ENCODE measurements at places on chromosomes 7 and 10. TPM values are rescaled to one million over a fixed set of nuclear protein-coding genes. Genes with fewer than 3 reads are reported as not detected.
A peak's percentile ranks its signal among the peaks of the same experiment; 100 is the strongest.

- no peaks in the 10 kb centered on the region for H3K27me3 ChIP-seq
- H3K4me1 ChIP-seq = peaks cover 6% of the 10 kb centered on the region
Measured at GRCh38 chr10:52128056-52128683, 185.9 kb upstream of the DKK1 start.

DNA sequence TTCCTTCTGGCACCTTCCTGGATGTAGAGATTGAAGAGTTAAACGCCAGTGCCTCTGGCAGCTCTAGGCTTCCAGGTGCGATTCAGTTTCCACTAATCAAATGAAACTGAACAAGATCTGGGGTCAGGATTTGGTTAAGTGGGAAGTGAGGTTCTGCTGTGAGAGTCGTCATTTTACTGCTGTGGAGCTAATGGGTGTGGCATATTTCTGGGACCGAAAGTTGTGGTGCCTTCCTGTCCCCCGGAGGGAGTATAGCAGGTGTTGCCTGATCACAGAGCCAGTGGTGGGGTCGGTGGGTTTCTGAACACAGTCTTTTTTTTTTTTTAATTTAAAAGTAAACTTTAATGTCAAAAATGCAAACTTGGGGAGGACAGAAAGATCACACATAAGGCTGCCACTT is 37.0 kb upstream of the JAKMIP3 start:
- DNase-seq = no peak
- peaks cover 40% of the 10 kb centered on the region for H3K27me3 ChIP-seq
- H3K4me1 ChIP-seq = no peaks in the 10 kb centered on the region
- no peaks in the 10 kb centered on the region for H3K36me3 ChIP-seq
- H3K4me3 ChIP-seq = no peak overlapping the region

DNA sequence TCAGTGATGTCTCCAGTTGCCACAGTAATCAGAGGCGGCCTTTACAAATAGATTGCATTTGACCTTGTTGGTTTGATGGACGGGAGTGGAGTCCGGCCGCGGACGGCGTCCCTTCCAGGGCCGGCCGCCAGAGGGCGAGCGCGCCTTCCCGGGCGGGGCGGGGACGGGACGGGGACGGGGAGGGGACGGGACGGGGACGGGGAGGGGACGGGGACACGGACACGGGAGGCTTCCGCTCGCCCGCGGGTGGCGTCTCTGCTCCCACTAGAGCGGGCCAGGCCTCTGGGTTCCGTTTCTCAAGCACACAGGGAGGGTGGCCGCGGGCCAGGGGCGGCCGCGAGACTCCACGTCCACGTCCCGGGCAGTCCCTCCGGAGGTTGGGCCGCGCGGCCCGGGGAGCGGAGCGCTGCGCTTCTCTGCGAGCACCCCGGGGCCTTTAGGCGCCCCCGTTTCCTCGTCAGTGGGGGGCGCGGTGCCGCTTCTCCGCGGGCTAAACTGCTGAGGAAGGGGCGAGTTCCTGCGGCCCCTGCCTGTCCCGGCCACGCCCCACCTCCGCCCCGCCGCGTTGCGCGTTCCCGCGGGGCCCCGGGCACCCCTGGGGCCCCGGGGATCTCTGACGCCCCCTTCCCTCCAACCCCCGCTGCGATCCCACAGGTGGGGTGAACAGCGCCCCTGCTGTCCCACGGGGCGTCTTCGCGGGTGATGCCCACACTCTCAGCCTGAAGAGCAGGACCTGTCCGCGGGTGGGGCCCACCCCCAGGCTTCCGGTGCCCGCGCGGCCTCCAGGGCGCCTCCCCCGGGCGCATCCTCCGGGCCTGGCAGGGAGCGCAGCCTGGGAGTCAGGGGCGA is 84.2 kb upstream of the MKI67 start:
- no peak overlapping the region for H3K27ac ChIP-seq
- peak; percentile 59 for DNase-seq
- no peaks in the 10 kb centered on the region for H3K36me3 ChIP-seq

- no peaks in the 10 kb centered on the region for H3K27me3 ChIP-seq
- H3K36me3 ChIP-seq = no peaks in the 10 kb centered on the region
- H3K4me1 ChIP-seq = peaks cover 5% of the 10 kb centered on the region
- DNase-seq = peak; percentile 86
- H3K27ac ChIP-seq = no peak overlapping the region
- no peak overlapping the region for H3K4me3 ChIP-seq
Measured at GRCh38 chr7:150876817-150877526, 24.7 kb downstream of the AOC1 start.

GRCh38 chr7:138880881-138881578 is 83.0 kb upstream of the ATP6V0A4 start:
- peaks cover 4% of the 10 kb centered on the region for H3K36me3 ChIP-seq
- no peak for DNase-seq
- no peak overlapping the region for H3K4me3 ChIP-seq
- no peak overlapping the region for H3K27ac ChIP-seq
- H3K27me3 ChIP-seq = no peaks in the 10 kb centered on the region

- no peaks in the 10 kb centered on the region for H3K27me3 ChIP-seq
- H3K4me3 ChIP-seq = no peak overlapping the region
- H3K27ac ChIP-seq = peak overlapping the region; percentile 1
- H3K4me1 ChIP-seq = peaks cover 13% of the 10 kb centered on the region
Measured at GRCh38 chr10:62763155-62763554, 41.4 kb upstream of the ADO start.

GRCh38 chr7:41954976-41955375 is 252.1 kb upstream of the INHBA start:
- no peak overlapping the region for H3K27ac ChIP-seq
- H3K4me1 ChIP-seq = peaks cover 12% of the 10 kb centered on the region
- no peaks in the 10 kb centered on the region for H3K27me3 ChIP-seq

DNA sequence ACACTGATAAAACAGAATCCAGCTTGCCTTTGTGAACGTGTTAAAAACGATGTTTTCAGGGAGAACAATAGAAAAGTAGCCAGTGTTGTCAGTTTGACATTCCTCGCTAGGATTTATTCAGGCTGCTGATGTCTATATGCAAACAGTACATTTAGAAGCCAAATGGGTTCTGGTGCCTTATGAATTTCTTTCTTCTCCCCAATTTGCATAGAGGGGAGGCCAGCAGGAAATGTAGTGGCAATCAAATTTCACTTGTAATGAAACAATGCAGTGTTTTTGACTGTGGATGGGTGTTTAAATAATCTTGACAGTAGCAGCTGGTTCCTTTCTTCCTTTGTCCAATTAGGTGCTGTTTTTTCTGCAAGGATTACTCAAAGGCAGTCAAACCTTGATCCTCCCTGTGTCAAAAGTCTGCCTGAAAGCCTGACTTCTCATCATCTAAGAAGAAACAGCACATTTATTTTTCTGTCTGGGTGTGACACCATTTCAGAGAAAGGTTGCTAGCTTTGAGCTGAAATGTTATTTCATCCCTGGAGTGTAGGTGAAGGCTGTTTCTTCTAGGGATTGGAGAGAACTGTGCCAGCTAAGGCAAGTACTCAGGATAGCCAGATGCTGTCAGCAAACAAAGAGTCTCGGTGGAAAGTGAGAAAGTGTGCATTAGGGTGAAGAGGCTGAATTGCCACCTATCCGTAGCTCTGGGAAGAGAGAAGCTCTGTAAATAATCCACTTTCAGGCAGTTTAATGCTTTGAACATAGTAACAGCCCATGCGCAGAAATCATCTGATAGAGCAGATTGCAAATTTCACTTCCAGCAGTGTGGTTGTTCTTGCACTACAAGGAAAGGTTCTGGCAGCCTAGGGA is 36.6 kb upstream of the ZNRF2 start:
- H3K4me1 ChIP-seq = peaks cover 39% of the 10 kb centered on the region
- no peaks in the 10 kb centered on the region for H3K36me3 ChIP-seq
- H3K27me3 ChIP-seq = no peaks in the 10 kb centered on the region
- no peak overlapping the region for H3K27ac ChIP-seq
- DNase-seq = no peak

DNA sequence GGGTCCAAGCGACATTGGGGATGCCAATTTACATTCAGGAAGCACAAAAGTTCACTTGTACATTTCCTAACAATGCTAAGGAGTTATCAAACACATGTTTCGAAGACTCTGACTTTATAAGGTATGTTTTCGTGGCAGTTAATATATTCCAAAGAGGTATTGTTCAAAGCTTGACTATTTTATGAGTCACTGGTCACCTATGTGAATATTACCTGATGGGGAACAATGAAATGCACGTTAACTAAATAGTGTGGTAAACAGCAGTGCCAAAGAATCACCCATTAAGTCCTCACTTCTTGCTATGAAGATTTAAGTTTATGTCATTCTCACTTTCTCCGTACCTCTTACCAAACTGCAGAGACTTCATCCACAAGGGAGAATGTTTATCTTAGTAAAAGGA is 550.2 kb downstream of the SORCS1 start:
- DNase-seq = no peak
- no peak overlapping the region for H3K27ac ChIP-seq
- H3K27me3 ChIP-seq = no peaks in the 10 kb centered on the region
- peaks cover 8% of the 10 kb centered on the region for H3K36me3 ChIP-seq
- H3K4me1 ChIP-seq = no peaks in the 10 kb centered on the region

DNA sequence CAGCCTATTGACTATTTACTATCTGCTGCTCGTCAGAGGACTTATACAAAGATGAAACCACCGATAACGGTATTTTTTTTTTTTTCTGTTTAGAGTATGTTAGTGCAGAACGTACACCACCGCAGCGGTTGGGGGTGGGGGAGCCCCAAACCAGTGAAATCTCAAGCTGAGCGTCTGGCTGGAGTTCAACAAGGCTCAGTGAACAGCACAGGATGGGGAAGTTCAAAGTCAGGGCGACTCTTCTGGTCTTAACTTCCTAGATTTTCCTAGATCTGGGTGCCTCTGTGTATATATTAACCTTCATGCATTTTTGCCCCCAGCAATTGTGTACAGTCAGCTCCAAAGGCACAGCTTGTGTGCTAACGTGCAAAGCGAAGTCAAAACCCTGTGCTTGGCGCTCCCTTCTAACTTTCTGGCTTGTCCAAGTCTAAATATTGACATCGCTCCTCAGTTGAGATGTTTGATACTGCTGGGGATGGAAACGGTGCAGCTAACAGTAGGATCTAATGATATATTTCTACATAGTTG is 1.1 kb downstream of the RHOBTB1 start:
- no peak overlapping the region for H3K27ac ChIP-seq
- peaks cover 5% of the 10 kb centered on the region for H3K4me1 ChIP-seq
- H3K36me3 ChIP-seq = no peaks in the 10 kb centered on the region

- no peaks in the 10 kb centered on the region for H3K27me3 ChIP-seq
- no peak overlapping the region for H3K4me3 ChIP-seq
- H3K4me1 ChIP-seq = peaks cover 40% of the 10 kb centered on the region
- peak overlapping the region; percentile 92 for H3K27ac ChIP-seq
- no peaks in the 10 kb centered on the region for H3K36me3 ChIP-seq
- no peak for DNase-seq
Measured at GRCh38 chr10:79409038-79409725, 36.2 kb downstream of the ZCCHC24 start.

DNA sequence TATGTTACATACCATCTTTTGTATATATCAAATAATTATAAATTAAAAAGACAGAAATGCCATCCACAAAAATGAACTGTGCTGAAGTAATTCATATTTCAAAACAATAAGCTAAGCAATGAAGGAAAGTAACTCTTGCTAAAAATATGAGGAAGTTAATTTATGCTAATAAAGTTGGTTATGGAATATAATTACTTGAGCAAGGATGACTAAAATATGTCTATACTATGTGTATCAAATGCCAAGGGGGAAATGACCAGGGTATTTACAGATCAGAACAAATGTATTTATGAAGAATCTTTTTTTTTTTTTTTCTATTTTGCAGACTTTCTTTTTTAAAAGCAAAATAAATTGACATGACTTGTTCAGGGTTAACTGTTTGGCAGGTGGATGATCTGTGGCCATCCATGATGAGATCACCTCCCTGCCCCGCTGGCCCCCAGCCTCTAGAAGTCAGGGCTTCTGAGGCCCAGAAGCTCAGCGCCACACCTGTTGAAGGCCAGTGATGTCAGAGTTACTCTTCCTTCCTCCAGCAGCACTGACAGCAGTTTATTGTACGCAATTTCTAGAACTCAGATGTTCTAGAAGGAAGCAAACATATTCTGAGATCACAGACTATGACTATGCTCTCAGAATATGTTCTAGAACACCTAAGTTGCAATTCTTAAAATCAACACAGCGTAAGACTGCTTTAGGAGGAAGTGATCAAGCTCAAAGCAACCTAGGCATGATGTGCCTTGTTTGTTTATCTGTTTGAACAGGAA is 196.1 kb upstream of the KLF14 start:
- H3K27ac ChIP-seq = no peak overlapping the region
- H3K27me3 ChIP-seq = no peaks in the 10 kb centered on the region
- H3K4me1 ChIP-seq = no peaks in the 10 kb centered on the region

GRCh38 chr7:22397981-22398380 is 41.0 kb upstream of the RAPGEF5 start:
- no peak overlapping the region for H3K27ac ChIP-seq
- no peaks in the 10 kb centered on the region for H3K27me3 ChIP-seq

GRCh38 chr10:50398381-50398780 is 147.1 kb upstream of the ASAH2 start:
- no peak overlapping the region for H3K27ac ChIP-seq
- H3K36me3 ChIP-seq = no peaks in the 10 kb centered on the region
- H3K4me1 ChIP-seq = peaks cover 9% of the 10 kb centered on the region
- H3K4me3 ChIP-seq = no peak overlapping the region
- H3K27me3 ChIP-seq = no peaks in the 10 kb centered on the region
- peak; percentile 83 for DNase-seq

GRCh38 chr7:111026806-111027205 is 64.1 kb upstream of the LRRN3 start:
- peaks cover 13% of the 10 kb centered on the region for H3K4me1 ChIP-seq
- H3K4me3 ChIP-seq = no peak overlapping the region
- no peak for DNase-seq
- H3K27me3 ChIP-seq = no peaks in the 10 kb centered on the region

DNA sequence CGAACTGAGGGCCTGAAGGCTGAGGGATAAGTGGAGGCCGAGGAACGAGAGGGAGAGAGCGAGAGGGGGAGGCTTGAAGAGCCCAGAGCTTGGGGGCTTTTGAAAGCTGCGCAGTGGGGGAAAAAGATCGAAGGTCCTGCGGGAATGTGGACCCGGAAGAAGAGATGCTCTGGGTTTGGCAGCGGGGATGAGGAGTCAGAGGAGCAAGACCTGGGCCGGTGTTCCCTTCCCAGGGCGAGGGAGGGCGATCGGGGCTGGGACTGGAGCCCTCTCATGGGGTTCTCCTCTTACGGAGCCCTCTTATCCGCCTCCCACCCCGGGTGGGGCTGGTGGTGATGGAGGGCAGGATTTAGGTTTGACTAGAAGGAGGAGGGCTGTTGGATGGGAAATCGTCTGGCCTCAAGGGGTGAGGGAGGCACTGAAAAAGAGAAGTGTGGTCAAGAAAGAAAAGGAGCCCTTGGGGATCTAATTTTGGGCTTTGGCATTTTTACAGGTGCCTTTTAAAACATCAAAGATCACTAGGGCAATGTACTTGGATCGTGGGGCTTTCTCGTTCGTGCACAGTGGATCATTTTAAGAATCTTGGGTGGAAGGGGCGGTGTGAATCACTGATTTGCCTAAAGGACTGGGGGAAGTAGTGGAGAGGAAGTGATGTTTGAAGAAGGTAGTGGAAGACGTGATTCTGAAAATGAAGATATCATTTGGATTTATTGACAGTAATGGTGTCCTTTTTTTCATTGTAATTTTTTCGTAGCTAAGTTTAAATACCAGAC is 637 bp downstream of the SAMD8 start:
- DNase-seq = peak; percentile 63
- no peaks in the 10 kb centered on the region for H3K27me3 ChIP-seq
- no peaks in the 10 kb centered on the region for H3K36me3 ChIP-seq
- peak overlapping the region; percentile 67 for H3K4me3 ChIP-seq
- H3K27ac ChIP-seq = peak overlapping the region; percentile 88

PON1 gene
- total RNA-seq = not detected

TAF3 gene
- 3.9 TPM for total RNA-seq

NPY4R2 gene
- total RNA-seq = 0.21 TPM

TMEM196 gene
- not detected for total RNA-seq

ZNF25 gene
- total RNA-seq = 2.4 TPM

HOXA1 gene
- 0.42 TPM for total RNA-seq

CYP2C8 gene
- 2.8 TPM for total RNA-seq

OPN1SW gene
- total RNA-seq = not detected
